Fibroblast of lung (primary cell): ENCODE measurements at places on chromosomes 4 and X. TPM values are rescaled to one million over a fixed set of nuclear protein-coding genes. Genes with fewer than 3 reads are reported as not detected.
A peak's percentile ranks its signal among the peaks of the same experiment; 100 is the strongest.

- no peak overlapping the region for H3K4me3 ChIP-seq
- no peaks in the 10 kb centered on the region for H3K4me1 ChIP-seq
- DNase-seq, result no peak
- no peak overlapping the region for H3K27ac ChIP-seq
- H3K36me3 ChIP-seq, result no peaks in the 10 kb centered on the region
- no peaks in the 10 kb centered on the region for H3K27me3 ChIP-seq
Observed at GRCh38 chr4:89803915-89804314, 33.0 kb downstream of the SNCA start.

GRCh38 chrX:14963447-14964236, 90.4 kb downstream of the MOSPD2 start:
- no peak overlapping the region for H3K4me3 ChIP-seq
- H3K4me1 ChIP-seq, result no peaks in the 10 kb centered on the region
- no peak overlapping the region for H3K27ac ChIP-seq
- no peaks in the 10 kb centered on the region for H3K36me3 ChIP-seq
- peak; percentile 5 for DNase-seq
- H3K27me3 ChIP-seq, result no peaks in the 10 kb centered on the region

Gene WFS1
- total RNA-seq, result 18.5 and 37.5 TPM in 2 replicates

- H3K27ac ChIP-seq, result no peak overlapping the region
- DNase-seq, result no peak
- H3K36me3 ChIP-seq, result no peaks in the 10 kb centered on the region
- no peaks in the 10 kb centered on the region for H3K4me1 ChIP-seq
- H3K27me3 ChIP-seq, result no peaks in the 10 kb centered on the region
- H3K4me3 ChIP-seq, result no peak overlapping the region
Observed at GRCh38 chr4:36320117-36320896, 38.9 kb downstream of the DTHD1 start.

DNA sequence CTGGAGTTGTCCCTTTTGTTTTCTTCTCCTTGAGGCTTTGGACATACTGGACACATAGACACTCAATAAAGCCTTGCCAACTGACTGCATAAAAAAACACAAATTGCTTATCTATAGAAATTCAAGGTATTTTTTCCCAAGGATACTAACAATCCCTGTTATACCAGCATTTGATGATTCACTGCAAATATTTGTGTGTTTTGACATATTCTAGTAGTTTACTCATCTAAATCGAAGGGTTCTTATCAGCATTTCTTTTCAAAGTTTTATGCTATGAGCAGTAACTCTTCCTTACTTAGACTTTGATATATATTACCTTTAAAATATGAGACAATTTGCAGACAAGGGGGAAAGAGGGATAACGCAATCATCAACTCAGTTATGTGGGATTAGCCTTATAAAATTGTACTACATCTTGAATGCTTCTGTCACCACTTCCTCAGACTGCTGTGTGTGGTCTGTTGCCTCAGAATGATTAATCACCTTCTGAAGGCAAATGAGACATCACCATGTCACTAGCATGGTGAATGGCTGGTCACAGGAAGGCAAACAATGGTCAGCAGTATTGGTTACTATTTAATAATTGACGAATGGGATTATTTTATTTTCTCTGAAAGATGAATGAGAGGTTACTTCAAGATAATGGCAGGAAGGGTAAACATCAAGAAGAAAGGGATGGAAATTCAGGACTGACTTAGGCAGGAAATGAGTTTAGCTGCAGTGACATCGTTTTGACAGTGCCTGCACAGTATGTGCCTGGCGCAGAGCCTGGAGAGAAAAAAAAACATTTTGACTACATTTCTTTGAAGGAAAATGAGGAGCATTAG, 544.3 kb upstream of the CNKSR2 start:
- no peaks in the 10 kb centered on the region for H3K27me3 ChIP-seq
- no peaks in the 10 kb centered on the region for H3K4me1 ChIP-seq
- no peak overlapping the region for H3K27ac ChIP-seq
- no peak overlapping the region for H3K4me3 ChIP-seq

DNA sequence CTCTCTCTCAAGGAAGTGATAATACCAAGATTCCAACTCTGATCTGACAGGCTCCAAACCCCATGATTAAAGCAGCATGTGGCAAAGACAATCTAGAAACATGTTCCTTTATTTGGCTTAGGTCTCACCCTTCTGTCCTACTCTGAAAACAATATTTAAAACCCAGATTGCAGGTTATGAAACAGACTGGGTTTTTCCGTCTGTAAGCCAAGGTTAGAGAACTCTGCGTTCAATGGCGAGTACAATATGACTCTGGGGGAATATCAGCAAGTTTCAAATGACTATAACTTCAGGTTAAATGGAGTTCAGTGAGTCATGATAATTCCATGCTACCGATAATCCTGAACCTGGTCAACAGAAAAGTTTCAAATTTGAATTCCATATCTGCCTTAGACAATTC, 50.8 kb downstream of the ANAPC10 start:
- no peak overlapping the region for H3K27ac ChIP-seq
- H3K27me3 ChIP-seq, result no peaks in the 10 kb centered on the region
- H3K4me1 ChIP-seq, result no peaks in the 10 kb centered on the region
- DNase-seq, result peak; percentile 38
- no peaks in the 10 kb centered on the region for H3K36me3 ChIP-seq

GRCh38 chr4:184019076-184019475, 114.0 kb downstream of the STOX2 start:
- H3K27me3 ChIP-seq, result no peaks in the 10 kb centered on the region
- H3K4me1 ChIP-seq, result peaks cover 2% of the 10 kb centered on the region
- no peak for DNase-seq
- H3K36me3 ChIP-seq, result no peaks in the 10 kb centered on the region

Gene KLB
- not detected in 2 replicates for total RNA-seq
